ENCODE measurements at places on chromosomes 6 and 20.
A peak's percentile ranks its signal among the peaks of the same experiment; 100 is the strongest.

- no peak for DNase-seq
These were observed 5.1 kb upstream of the MRS2 start for GRCh38 chr6:24397631-24398030.

DNA sequence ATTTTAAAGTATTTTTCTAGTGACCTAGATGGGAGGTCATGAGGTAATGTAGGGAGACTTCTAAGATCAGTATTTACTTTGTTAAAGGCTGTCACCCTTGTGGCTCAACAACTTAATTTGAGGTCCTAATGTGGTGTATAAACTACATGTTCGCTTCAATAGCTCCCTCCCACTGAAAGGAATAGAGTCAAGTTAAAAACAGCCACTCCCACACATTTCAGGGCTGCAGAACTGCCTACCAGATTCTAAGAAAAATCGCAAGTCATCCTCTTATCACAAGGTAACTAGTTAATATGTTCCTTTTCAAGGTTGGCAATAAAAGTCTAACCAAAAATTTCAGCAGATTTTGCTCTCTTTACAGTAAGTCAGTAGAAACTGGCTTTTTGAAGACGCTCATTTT, 15.1 kb downstream of the GSTA1 start:
- DNase-seq, result no peak

GRCh38 chr20:39676857-39677391, 714.8 kb downstream of the DHX35 start:
- DNase-seq, result peak; percentile 19

DNA sequence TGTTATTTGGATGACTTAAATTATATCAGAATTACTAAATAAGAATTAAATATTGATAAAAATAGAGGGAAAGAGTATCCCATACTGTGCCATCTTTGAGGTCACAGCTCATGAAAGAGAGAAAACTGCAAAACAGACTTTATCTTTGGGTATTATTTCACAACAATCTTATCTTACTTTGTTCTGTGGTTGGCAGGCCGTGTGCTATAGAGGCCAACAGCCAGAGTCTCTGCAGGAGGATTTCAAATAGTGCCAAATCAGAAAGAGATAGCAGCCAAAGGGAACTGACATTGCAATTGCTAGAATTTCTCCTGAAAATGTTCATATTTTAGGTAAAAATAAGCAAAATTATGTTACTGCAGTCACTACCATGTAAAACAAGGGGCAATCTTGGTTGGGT, 354.2 kb downstream of the GRIK2 start:
- no peak for DNase-seq

DNA sequence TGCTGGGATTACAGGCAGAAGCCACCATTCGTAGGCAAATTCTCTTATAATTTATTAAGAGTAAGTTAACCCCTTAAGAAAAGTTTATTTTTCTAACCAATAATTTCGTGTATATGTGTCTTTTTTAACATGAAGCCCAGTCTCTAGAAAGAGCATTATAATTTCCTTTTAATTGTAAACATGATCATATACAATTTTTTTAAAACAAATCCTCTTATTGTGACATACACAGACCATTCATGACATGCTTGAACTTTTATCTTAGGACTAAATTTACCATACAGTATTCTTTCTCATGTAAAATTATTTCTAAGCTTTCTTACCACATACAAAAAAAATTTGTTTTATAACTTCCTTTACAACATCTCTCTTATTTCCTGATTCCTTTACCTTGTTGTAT, 6.7 kb downstream of the ACOT13 start:
- no peak for DNase-seq

- DNase-seq, result no peak
These were observed 2.7 kb upstream of the CRISP1 start for GRCh38 chr6:49868951-49869529.
